ENCODE measurements at places on chromosomes 16 and 17.

DNA sequence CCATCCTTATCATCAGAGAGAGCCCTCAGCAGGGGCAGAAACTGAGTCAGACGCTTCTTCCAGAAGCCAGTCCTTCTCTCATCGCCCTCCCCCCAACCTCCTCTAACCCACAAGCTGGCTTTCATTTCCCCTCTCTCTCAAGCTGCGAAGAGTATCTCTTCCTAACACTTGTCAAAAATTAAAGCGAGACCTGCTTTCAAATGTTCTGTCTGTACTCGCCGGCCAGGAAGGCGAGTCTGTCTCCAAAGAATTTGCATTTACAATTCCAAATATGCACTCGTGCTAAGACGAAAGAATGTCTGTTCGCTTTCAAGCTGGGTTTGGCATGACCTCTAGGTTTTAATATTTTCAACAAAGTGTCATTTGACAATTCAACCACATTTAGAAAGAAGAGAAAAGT lies 140.4 kb downstream of the RGS9 start:
- DNase-seq: no peak

DNA sequence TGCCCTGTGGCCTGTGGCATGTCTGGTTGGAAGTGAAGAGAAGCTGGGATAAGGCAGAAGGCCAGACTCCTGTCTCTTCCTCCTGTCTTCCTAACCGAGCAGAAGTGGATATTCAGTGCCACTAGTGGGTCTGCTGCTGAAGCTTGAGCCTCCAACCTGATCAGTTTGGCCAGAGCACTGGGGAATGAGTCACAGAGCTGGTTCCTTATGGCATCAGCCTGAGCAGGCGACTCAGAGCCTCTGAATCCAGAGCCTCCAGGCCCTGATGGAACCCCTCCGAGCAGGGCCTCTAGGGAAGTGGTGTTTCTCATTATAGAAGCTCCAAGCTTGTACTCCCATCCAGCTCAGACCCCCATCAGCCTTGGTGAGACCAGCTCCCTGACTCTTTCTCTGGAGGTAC lies 2.0 kb downstream of the WSCD1 start:
- no peak for DNase-seq

- no peak for DNase-seq
Observed at GRCh38 chr17:62870552-62870971, 62.4 kb upstream of the MARCHF10 start.

DNA sequence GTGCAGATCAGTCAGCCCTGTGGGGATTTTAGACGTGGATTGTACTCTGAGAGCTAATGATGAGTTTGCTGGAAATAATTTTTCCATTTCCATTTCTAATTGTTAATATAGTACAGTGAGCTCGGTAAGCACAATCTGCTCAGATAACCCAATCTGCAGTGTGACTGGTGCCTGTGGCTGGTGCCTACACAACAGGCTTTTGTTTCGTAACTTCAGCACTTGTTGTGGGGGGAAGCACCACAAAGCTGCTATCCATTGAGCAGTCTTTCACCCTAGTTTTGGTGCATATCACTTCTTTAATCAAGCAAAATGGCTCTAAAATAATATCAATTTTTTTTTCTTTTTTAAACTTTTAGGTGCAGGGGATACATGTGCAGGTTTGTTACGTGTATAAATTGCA lies 534.9 kb upstream of the HSBP1 start:
- DNase-seq: no peak

DNA sequence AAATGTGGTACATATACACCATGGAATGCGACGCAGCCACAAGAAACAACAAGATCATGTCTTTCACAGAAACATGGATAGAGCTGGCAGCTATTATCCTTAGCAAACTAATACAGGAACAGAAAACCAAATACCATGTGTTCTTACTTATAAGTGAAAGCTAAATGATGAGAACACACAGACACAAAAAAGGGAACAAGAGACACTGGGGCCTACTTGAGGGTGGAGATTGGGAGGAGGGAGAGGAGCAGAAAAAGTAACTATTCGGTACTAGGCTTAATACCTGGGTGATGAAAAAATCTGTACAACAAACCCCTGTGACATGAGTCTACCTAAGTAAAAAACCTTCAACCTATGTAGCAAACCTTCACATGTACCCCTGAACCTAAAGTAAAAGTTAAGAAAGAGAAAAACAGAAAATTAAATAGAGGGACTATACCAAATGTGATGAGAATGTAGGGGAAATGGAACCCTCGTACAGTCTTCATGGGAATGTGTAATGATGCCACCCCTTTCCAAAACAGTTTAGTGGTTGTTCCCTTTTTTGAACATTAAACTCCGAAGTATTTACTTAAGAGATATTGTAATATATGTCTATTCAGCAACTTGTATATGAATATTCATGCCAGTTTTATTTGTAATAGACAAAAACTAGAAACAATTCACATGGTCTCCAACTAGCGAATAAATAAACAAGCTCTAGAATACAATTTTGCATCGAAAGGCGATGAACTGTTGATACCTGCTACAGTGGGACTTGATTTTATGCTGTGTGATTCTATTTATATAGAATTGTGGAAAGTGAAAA lies 33.9 kb downstream of the AHSP start:
- no peak for DNase-seq

DNA sequence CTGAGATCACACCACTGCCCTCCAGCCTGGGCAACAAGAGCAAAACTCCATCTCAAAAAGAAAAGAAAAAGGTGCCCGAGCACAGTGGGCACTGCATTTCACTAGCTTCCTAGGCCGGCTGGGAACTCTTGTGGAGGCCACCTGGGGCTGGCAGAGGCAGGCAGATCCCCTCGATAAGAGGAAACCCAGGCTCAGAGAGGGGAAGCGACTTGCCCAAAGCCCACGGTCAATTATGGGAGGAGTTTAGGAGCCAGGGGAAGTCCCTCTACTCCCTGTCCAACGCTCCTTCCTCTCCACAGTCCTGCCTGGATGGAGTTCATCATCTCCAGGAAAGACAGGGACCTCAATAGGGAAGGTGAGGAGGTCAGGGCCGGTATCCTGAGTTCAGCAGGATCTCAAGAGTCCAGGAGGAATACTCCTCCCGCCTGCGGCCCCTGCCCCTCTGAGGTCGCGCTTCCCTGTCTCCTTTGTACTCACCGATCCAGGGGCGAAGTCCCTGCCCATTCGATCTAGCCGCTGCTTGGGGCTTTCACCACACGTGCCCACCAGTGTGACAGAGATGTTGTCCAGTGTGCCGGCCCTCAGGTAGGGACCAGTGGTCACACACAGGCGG lies 841 bp downstream of the ALOXE3 start:
- no peak for DNase-seq

- DNase-seq: no peak
Observed at GRCh38 chr17:48543107-48543853, 1.6 kb downstream of the HOXB2 start.

DNA sequence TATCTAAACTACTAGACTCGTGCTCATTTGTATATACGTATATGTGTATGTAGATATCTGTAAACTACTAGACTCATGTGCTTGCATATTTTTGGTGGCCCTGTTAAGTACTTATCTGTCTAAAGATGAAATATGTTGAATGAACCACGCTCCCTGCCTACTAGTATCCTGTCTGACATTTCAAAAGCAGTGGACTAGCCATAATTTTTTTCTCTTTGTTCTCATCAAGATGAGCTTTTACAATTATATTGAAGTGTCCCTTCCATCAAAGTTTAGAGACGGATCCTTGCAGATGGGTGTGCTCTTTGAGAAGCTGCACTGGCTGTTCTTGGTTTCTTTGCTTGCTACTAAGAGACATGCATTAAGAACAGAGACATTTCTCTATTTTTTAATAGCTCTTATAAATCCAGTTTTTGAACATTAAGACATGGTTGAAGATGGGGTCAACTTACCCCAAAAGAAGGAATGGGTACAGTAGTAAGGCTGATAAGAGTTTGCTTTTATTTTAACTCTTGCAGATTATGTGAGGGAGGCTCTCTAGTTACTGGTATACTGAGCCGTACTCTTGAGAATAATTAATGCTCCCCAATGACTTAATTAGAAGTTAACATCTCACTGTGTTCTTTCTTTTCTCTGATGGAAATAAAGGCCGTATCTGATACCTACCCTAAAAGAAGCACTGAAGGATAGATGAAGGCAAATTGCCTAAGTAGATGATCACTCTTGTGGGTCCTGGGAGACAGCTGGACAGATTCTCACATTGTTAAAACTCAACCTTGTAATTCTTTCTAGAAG lies 3.4 kb downstream of the CNTNAP4 start:
- no peak for DNase-seq

GRCh38 chr16:74309789-74310781 lies 13.5 kb downstream of the PSMD7 start:
- no peak for DNase-seq

- DNase-seq: peak; percentile 81
Observed at GRCh38 chr16:30941600-30942425, 7.1 kb upstream of the ORAI3 start.

- no peak for DNase-seq
Observed at GRCh38 chr17:45146890-45147580, 1.2 kb upstream of the HEXIM1 start.

DNA sequence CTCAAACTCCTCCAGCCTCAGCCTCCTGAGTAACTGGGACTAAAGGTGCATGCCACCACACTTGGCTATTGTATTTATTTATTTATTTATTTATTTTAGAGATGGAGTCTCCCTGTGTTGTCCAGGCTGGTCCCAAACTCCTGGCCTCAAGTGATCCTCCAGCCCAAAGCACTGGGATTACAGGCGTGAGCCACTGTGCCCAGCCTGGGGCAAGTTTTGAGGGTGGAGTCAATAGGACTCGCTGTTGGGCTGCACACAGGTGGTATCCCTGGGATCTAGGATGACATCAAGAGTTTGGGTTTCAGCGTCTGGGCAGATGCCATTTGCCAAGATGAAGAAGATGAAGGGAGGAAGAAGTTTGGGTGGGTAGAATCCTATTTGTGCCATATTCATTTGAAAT lies 213.9 kb downstream of the GSG1L start:
- DNase-seq: no peak

- DNase-seq: no peak
Observed at GRCh38 chr17:68446626-68447041, 10.7 kb downstream of the WIPI1 start.

- no peak for DNase-seq
Observed at GRCh38 chr16:83806731-83807130, 1.0 kb upstream of the HSBP1 start.

DNA sequence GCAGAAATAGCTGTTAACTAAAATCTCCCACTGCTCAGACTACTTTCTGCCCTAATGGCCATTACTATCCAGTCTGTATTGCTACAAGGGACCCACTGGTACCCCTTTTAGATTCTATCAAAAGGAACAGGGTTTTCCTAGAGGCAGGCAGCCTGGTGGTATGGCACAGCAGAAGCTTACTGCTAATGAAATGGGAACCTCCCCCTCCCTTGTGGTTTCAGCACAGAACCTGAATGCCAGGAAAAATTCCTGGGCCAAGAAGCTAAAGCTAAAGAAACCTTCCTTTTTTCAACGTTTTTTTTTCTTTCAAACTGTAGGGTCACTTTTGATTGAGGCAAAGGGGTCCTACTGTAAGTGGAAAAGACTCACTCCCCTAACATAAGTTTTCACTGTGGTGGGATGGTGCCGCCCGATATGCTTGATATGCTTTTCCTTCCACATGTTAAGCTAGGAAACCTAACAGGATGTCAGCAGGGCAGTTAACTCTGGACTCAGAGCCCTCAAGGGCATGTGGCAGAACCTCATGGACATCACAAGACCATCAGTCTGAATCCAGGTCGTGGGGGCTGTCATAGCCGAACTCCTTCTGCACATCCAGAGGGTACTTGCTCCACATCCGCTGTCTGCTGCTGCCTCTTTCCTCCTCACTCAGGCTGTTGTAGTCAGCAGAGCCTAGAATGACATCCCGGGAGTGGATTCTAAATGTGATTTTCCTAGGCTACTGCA lies 9.8 kb downstream of the SLC7A6OS start:
- no peak for DNase-seq
